ENCODE measurements at places on chromosomes 13 and 19. TPM values are rescaled to one million over a fixed set of nuclear protein-coding genes. Genes with fewer than 3 reads are reported as not detected.

DNA sequence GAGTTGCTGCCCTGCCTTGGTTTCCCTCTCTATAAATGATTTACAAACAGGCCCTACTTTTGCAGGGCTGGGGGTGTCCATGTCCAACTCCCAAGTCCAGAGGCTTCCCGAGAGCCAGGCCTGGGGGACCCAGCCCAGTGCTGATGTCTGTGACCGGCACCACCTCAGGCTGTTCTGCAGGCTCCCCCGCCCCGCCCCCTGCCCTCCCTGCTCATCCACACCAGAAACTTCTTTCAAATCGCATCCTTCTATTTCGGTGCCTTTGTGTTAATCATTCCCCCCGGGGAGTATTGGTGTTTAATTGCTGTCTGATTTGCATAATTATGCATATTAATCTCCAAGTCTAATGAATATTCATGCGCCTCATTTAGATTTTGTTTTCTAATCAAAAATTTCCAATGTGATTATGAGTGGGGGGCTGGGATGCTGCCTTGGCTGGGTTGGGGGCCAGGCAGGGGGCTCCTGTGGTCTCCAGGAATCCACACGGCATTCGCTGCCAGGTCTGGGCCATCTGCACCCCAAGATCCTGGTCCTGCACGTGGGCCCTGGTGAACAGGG is 19.1 kb downstream of the TCF3 start:
- DNase-seq: no peak

DNA sequence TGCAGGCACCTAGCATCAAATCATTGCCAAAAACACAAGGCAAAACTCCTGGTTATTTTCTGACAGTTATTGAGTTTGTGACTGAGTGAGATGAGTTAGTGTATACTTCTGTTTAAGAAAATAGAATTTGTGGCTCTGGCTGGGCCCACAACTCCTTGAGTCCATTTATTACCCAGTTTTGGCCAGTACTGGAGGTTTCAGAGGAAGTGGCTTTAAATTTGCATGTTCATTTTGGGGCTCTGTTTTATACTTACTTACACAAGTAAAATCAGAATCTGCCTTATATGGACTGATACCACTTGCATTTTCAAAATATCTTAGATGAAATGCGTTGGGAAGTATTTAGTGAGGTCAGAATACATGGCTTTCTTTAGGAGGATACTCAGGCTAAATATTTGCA is 29.0 kb downstream of the TNFSF11 start:
- peak; percentile 50 for DNase-seq

DNA sequence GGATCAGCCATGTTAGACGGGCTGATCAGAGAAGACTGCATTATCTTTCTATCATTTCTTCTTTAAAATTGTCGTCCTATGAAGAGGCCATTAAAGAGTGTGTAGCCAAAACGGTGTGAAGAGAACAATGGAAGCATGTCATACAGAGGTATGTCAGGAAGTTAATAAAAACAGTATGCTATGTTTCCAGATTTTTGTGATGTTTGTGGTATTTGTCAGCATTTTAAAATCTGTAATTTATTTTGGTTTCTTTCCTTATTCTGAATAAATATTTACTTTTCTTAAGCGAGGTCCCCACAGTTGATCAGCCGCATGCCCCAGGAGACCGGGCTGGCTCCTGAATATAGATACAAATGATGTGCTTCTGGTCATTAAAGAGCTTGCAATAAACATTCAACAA is 142.9 kb upstream of the SERP2 start:
- DNase-seq: no peak

- no peak for DNase-seq
Measured at GRCh38 chr19:17647071-17648020, 40.8 kb downstream of the UNC13A start.

- no peak for DNase-seq
Measured at GRCh38 chr13:27966641-27967202, 2.4 kb downstream of the CDX2 start.

GRCh38 chr13:27183561-27184147 is 12.0 kb upstream of the USP12 start:
- DNase-seq: no peak

DNA sequence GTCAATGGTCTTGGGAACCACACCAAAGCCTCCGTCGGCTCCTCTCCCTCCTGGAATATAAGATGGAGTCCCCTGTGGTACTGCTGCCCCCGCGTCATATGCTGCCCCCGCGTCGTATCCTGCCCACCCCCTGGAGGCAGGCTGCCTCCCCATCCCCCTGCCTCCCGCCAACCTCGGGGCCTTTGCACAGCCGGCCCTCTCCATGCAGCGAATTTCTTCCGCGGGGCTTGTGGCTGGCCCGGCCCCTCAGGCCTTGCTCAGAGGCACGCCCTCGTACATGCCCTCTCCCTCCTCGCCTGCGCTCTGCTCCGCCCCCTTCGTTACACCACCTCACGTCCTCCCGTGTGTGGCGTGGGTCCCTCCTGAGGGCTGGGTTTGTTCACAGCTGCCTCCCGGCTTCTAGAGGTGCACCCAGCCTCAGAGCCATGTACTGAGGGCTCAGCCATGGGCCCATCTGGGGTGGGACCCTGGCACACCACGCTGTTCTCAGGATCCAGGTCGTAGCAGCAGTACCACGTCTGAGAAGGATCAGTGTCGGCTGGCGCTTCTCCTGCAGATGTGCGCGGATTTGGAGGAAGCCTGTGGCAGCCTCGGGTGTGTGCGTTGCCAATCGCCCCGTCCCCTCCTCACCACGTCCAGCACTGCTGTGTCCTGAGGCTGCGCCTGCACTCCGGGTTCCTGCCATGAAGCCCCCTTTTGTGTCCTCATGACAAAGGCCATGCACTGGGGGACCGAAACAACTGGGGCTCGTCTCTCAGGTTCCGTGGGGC is 47.7 kb downstream of the MCF2L start:
- no peak for DNase-seq

DNA sequence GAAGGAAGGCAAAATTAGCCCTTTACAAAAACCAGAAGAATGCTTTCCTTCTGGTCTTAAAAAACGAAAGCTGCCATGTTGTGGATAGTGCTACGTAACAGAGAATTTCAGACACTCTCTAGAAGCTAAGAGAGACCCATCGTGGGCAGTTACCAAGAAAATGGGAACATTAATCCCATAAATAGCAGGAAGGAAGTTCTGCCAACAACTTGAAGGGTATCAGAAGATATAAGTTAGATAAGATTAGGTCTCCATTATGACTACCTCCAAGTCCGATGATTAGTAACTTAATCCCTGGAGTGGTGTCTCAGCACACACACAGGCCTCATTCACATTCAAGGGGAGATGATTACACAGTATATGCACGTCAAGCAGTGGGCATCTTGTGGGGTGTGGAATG is 115.7 kb upstream of the TRPC4 start:
- no peak for DNase-seq

DNA sequence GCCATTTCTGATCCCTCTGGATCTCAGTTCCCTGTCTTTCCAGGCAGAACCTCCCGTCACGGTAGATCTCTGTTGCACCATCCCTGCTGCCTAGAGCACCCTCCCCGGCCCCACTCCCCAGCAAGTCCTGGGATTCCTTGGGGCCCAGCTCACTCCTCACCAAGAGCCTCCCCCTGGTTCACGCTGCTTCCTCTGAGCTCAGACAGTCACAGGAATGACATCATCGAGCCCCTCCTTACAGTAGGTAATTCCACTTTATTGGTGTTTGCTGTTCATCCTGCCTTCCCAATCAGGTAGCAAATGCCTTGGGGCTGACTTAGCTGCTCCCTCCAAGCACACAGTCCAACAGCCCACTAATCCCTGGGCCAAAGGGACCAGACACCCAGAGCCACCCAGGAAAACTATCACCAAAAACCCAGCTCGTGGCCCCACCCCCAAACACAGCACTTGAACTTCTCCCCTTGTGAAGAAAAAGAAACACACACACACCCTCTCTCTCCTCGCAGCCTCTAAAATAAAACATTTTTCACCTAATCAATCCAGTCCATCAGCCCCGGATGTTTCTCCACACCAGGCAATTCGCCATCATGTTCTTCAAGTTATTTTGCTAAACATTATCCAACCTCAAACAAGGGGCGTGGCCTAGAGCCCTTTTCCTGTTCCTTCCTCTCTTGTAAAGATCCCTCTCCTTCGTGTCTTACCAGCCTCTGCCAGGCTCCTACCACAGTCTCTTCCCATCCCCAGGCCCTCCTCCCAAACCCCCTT is 2.5 kb downstream of the NAPA start:
- DNase-seq: no peak

DNA sequence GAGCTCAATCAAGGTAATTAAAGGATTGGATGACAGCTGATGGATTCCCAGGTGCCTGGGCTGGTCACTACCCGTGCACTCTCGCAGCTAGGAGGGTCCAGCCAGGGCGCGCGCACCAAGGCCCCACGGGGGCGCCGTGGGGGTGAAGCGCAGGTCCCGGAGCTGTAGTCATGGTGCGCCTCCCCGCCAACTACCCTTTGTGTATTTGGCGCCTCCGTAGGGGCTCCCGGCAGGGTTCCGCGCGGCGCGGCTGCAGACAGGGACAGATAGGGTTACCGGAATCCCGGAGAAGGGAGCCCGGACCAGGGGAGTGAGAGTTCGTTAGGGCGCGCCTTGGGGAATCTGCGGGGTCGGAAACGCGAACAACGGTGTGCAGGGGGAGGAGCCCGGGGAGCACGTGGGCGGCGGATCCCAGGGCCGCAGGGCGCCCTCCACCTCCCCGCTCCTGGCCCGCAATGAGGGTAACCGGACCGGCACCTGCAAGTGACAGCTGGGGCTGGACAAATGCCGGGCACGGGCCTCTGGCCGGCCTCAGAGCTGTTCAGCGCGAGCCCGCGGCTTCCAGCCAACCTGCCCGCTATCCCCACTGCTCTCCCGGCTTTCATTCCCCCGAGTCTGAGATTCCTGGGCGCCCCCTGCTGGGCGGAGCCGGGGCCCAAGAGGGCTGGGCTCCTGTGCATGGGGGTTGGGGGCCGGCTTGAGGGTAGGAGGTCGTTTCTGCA is 3.4 kb upstream of the PRAM1 start:
- no peak for DNase-seq

DNA sequence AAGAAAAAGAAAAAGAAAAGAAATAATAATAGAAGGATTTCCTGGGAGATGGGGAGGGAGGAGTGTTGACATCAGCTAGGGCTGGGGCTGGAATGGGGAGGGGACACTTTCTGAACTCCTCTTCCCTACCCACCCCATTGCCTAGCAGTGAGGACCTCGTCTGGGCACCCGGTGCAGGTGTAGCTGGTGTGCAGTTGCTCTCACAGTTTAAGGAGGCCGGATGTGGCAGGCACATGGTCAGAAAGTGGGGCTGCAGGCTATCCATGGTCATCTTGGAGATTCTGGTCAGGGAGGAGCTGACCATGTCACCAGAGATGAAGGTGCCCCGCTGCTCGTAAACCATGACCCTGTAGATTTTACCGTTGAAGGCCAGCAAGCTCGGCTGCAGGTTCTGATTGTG is 8.5 kb upstream of the TUBB4A start:
- no peak for DNase-seq

DNA sequence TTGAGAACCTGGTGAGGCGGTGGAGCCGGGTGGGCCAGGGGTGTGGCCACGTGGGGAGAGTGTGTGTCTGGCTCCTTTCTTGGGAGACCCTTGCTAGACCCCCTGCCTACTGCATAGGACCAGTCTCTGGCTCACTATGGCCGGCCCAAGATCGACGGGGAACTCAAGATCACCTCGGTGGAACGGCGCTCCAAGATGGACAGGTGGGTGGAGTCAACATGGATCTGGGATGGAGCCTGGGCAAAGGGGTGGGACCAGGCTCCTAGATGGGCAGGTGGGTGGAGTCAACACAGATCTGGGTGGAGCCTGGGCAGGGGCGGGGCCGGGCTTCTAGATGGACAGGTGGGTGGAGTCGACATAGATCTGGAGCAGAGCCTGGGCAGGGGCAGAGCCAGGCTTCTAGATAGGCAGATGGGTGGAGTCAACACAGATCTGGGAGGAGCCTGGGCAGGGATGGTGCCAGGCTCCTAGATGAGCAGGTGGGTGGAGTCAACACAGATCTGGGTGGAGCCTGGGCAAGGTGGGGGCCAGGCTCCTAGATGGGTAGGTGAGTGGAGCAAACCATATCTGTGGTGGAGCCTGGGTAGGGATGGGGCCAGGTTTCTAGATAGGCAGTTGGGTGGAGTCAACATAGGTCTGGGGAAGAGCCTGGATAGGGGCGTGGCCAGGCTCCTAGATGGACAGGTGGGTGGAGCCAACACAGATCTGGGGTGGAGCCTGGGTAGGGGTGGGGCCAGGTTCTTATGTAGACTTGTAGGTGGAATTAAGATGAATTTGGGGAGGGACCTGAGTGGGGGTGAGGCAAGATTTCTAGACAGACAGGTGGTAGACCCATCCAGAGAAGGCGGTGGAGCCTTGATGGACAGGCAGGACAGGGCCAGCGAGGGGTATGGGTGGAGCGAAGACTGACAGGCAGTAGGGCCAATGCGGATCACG is 56.5 kb downstream of the VAV1 start:
- DNase-seq: peak; percentile 8

The WDR88 gene
- polyA plus RNA-seq: 0.19 TPM

The CDK8 gene
- polyA plus RNA-seq: 8.3 TPM

The HNRNPUL1 gene
- 168 TPM for polyA plus RNA-seq

The TNFSF13B gene
- polyA plus RNA-seq: 15.5 TPM

The OR7C1 gene
- not detected for polyA plus RNA-seq

The FUT2 gene
- 0.07 TPM for polyA plus RNA-seq

The SLC6A16 gene
- polyA plus RNA-seq: 0.57 TPM

The ZNF440 gene
- 1.8 TPM for polyA plus RNA-seq

The FGF22 gene
- polyA plus RNA-seq: not detected

The AMER2 gene
- 0.14 TPM for polyA plus RNA-seq
